ENCODE measurements at places on chromosomes 16 and 17.

GRCh38 chr16:84407588-84408313 lies 39.4 kb downstream of the ATP2C2 start:
- no peak for DNase-seq

- DNase-seq: no peak
Measured at GRCh38 chr16:90046971-90047713, 27.9 kb upstream of the DBNDD1 start.

- peak; percentile 56 for DNase-seq
Measured at GRCh38 chr17:67546578-67547527, 169.8 kb downstream of the PITPNC1 start.

- DNase-seq: no peak
Measured at GRCh38 chr16:10638101-10638500, 56.6 kb downstream of the TEKT5 start.

DNA sequence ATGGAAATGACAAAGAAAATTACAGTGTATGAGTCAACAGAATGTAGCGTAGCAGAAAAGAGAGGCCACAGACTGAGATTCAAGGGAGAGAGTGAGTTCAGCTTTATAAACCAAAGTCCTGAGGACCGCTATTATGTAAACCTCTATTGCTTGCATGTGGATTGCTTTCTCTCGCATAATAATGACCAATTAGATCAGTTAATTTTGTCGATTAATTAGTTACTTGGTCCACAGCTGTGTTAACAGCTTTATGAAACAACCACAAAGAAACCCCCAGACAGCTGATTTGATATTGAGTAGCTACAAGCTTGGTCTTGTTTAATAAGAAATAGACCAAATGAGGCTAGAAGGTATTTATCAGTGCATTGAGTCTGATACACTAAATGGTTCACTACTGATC lies 291.8 kb upstream of the ERCC4 start:
- no peak for DNase-seq

- DNase-seq: peak; percentile 4
Measured at GRCh38 chr17:80952291-80952690, 39.4 kb upstream of the CHMP6 start.

DNA sequence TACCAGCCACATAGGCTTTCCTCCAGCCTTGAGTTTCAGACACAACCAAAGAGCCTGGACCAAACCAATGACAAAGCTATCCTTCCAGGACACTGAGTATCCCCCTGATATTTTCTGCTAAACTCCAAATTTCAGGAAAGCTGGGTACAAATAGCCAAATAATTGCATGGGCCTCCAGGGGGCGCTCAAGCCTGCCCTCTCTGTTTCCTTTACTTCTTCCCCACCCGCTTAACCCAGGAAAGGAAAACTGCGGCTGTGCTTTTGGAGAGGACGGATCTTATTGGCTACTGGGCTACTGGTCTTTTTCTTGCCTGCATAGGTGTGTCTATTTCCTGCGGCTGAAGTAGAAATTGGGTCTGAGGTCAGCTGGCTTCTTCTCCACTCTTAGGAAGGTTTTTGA lies 30.1 kb downstream of the GNGT2 start:
- peak; percentile 25 for DNase-seq

DNA sequence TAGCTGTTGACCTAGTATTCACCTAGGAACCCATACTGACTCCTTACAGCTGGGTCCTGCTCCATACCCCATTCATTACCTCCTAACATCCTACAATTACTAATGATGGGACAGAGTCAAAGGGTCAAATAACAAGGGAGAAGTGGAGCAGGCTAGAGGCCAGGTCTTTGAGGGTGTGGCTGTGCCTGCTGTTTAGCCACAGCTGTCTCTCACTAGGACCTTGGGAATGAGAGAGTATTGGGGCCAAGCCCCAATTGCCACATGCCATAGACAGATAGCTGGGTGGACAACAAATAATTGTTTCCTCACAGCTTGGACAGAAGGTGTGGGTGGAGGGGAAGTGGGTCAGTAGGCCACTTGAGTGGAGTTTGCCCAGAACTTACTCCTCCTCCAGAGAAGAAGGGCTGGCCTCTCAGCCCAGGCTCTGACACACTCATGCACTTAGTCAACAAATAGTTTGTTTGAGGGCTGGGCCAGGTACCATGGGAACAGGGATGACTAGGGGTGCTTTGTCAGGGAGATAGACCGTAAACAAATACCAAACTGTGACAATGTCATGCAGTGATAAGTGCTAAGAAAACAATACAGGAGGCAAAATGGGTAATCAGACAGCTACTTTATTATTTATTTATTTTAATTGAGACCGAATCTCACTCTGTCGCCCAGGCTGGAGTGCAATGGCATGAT lies 10.2 kb upstream of the CENPT start:
- no peak for DNase-seq

DNA sequence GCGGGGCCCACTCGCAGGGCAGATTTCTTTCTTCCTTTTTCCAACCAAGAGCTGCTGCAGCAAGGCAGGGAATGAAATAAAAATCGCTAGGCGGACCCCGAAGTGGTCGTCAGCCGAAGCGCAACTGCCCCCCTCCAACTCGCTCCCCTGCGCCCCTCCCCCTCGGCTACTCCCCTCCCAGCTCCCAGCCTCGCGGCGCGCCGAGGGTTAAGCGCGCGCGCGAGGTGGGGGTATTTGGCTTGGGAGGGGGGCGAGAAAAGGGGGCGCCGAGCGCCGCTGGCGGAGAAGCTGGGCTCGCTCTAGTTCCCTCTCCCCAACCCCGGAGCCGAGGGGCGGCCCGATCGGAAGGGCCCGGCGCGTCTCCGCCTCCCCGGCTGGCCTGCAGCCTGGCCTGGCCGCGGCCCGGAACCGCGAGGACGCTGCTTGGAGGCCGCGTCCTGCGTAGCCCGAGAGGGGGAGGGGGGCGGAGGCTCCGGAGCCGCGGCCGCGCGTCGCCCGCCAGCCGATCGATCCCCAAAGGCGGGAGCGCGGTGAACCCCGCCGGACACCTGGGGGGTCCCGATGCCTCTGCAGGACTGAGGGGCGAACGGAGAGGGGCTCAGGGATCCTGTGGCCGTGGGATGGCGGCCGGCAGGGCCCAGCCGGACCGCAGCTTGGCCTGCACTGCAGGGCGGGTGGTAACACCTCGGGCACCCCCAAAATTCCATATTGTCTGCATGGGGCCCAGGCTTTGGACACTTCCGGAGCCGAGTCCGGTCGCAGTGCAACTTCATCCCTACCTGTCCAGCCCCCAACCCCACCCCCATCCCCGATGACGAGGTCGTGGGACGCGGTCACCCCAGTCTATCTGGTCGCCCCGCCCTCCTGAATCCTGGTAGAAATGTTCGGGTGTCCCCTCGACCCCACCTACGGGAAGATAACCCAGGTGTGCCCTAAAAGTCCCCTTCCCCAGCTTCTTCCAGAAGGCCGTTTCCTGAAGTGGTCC lies 4.9 kb upstream of the CBX4 start:
- DNase-seq: no peak

DNA sequence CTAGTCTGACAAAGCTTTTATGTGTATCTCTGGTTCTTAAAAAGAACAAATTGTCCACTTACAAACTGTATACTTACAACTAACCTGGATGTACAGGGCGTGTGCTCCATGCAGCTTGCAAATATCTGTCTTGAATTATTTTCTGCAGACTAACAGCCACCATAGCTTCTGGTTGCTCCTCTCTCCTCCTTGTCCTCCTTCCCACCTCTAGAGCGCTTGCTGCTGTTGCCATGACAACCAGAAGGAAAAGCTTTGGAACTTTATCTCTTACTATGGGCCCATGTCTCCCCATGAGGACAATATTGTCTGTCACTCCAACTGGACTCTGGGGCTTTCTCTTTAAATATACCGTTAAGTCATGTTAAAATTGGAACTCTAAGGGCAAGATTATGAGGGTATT lies 71.5 kb upstream of the DHX40 start:
- no peak for DNase-seq

DNA sequence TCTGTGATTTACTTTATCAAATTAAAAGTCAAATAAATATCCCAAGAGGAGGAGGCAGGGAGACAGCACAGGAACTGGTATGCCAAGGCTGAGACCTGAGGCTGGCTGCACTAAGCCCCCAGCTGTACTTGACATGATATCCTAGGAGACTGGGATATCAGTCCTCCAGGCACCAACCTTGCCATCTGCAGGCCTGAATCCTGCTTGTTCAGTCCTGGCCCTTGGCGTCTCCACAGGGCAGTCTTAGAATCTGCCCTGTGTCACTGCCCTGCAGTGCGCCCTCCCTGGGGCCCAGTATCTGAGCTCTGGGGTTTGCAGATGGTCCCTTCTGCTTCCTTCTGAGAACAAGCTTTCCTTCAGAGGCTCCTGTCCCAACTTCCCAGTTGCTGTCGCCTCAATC lies 75.9 kb downstream of the HS3ST3A1 start:
- no peak for DNase-seq

DNA sequence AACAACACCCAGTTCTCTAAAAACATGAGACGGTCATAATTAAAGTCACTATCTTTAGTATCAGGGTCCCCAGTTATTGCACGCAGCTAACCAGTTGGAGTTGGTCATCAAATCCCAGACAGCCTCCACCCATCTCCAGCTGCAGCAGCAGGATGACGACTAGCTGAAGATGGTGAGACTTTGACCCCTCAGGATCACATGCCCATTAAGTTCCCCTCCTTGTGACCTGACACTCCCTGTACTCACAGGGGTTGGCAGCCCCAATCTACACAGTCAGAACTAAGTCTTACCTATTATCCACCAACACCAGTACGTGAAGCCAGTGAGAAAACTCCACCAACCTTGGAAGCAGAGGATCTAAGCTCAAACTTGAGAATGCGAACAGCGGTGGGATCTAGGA lies 37.7 kb upstream of the IRX5 start:
- DNase-seq: no peak

GRCh38 chr16:64878940-64879339 lies 242.9 kb downstream of the CDH11 start:
- no peak for DNase-seq

DNA sequence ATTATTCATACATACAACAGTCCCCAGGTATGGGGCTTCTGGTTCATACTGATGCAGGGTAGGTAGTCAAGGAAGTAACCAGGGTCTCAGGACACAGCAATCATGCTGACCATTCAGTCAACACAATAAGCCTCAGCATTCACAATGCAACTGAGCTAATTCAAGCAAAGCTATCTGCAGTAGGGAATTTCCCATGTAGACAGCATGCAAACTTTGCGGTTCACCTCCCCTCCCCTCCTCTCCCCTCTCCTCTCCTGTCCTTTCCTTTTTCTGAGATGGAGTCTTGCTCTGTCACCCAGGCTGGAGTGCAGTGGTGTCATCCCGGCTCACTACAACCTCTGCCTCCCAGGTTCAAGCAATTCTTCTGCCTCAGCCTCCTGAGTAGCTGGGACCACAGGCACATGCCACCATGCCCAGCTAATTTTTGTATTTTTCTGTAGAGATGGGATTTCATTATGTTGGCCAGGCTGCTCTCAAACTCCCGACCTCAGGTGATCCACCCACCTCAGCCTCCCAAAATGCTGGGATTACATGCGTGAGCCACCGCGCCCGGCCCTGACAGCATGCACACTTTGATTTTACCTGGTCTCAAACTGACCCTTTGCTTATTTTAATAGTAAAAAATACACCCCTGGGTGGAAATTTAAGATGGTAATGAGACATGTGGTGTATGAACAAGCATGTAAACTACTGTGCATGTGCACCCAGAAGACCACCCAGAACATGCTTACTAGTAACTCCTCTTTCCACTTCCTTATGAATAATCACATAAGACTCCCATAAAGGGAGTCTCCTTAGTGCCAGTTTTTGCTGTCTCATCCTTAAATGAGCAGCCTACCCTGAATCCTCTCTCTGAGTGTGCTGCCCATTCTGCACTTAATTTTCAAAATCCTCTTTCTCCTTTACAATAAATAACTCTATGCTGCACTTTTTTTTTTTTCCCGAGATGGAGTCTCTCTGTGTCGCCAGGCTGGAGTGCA lies 9.3 kb upstream of the RNF135 start:
- DNase-seq: no peak

DNA sequence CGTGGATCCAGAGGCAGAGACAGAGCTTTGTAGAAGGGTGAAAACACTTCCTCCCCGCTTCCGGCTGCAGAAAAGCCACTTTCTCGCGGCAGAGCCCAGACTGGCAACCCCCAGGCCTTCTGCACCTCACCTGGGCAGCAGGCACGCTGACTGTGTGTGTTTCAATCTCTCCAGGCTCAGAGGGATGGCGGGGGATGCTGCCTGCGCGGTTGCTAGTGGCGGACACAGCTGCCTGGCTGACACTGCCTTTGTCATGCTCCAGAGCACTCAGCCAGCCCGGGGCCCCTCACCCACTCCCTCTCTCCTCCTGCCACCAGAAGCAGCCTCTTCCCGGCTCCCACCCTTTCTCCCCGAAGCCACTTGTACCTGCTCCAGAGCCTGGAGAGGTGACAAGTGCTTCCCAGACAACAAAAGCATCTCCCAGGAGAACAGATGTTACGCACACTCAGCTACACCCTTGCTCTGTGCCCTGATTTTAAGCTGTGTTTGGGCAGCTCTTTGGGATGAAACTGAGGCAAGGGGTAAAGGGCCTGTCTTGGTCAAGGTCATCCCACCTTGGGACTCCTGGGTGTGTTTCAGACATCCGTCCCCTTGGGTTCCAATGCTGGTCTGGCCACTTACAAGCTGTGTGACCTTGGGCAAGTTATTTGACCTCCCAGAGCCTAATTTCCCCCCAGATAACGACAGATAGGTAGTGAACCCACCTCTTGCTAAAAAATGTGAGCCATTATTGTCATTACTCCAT lies 9.2 kb upstream of the GLIS2 start:
- no peak for DNase-seq

GRCh38 chr16:90009172-90009899 lies 9.9 kb downstream of the DBNDD1 start:
- no peak for DNase-seq

- peak; percentile 74 for DNase-seq
Measured at GRCh38 chr16:49441366-49441780, 67.8 kb downstream of the C16orf78 start.

GRCh38 chr17:74790161-74791058 lies 14.3 kb upstream of the NAT9 start:
- no peak for DNase-seq

- no peak for DNase-seq
Measured at GRCh38 chr17:1733759-1734158, 8.9 kb upstream of the SERPINF2 start.

DNA sequence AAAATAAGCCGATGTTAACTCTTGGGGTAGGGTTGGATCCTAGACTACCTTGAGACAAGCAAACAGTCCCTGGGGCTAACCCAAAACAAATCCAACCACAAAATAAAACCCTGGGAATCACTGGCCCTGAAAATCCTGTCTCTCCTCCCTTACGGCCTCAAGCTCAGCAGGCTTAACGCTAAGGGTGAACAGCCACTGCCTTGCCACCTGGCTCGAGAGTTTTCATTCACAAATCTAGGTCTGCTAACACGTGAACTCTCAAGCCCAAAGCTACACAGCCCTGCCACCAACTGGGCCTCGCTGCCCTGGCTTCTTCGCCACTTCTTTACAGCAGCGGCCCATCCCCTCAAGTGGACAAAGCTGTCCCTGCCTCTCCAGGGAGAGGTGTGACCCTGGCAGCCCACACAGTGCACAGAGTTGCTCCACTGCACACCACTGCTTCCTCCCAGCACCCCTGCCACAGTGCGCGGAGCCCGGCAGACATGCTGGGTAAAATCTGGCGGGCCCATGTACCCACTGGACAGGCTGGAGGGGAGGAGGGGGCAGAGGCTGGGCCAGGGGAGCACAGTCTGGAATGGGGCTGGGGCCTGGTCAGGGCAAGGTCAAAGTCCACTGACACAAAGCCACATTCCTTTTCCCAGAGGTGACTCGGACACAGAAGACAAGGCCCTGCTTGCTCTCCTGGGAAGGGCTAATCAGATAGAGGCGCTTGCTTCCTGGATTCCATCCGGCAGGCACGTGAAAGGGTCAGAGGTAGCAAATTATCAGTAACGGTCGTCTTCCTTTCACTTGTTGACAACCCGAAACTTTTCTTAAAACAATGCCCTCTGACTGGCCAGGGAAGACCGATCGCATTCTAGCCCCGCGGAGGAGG lies 996 bp downstream of the PCYT2 start:
- no peak for DNase-seq

Measured in GM12892 (cell line).